HT-29 (cell line): ENCODE measurements at places on chromosomes 12 and 14. TPM values are rescaled to one million over a fixed set of nuclear protein-coding genes. Genes with fewer than 3 reads are reported as not detected.

DNA sequence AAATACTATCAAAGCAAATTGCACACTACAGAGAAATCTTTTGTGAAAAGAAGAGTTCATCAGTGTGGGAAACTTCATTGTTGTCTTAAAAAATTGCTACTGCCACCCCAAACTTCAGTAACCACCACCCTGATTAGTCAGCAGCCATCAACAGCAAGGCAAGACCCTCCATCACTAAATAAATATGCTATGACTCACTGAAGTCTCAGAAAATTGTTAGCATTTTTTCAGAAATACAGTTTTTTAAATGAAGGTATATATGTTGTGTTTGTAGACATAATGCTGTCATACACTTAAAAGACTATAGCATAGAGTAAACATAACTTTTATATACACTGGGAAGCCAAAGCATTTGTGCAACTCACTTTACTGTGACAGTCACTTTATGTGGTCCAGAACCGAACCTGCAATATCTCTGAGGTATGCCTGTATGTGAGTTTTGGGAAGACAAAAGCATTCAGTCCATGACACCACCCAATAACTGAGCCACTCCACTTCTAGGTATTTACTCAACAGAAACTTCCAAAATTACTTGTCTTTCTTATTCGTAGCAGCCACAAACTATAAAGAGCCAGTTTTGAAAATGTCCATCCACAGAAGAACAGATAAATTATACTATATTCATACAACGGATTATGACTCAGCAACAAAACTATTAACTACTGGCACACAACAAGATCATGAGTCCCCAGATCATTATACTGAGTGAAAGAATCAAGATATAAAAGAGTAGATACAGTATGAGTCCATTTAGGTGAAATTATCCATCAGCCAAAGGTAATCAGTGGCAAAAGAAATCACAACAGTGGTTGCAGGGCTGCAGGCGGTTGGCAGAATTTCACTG lies 649.6 kb downstream of the BCL11B start:
- DNase-seq, result no peak

GRCh38 chr12:41277100-41277945 lies 89.2 kb downstream of the PDZRN4 start:
- peak; percentile 61 for DNase-seq

Gene DLK1
- not detected in 2 replicates for total RNA-seq

DNA sequence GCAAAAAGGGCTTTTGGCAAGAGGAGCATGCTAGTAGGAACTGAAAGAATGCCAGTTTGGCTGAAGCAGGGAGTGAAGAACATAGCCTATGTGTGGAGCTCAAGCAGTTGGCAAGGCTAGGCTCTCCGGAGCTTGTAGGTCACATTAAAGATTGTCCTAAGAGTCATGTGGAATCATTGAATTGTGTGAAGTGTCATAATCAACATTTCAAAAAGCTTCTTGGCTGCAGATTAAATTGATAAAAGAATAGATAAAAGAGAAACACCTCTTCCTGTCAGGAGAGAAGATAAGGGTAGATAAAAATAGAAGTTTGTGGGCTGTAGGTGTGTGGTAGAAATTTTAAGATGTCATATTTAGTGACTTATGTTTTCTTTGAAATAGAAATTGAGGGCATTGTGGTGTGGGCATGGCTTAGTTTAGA lies 36.1 kb downstream of the CPSF6 start:
- DNase-seq, result no peak
